ENCODE measurements at places on chromosomes 7 and 10. TPM values are rescaled to one million over a fixed set of nuclear protein-coding genes. Genes with fewer than 3 reads are reported as not detected.

GRCh38 chr10:51092402-51092801 is 18.1 kb downstream of the PRKG1 start:
- H3K27ac ChIP-seq, result no peak overlapping the region
- no peaks in the 10 kb centered on the region for H3K36me3 ChIP-seq
- no peaks in the 10 kb centered on the region for H3K27me3 ChIP-seq
- peak; percentile 67 for DNase-seq

GRCh38 chr7:139602143-139602722 is 78.7 kb downstream of the CLEC2L start:
- H3K27ac ChIP-seq, result no peak overlapping the region
- H3K36me3 ChIP-seq, result no peaks in the 10 kb centered on the region
- H3K27me3 ChIP-seq, result no peaks in the 10 kb centered on the region

GRCh38 chr10:47225219-47225927 is 74.6 kb upstream of the GDF10 start:
- no peaks in the 10 kb centered on the region for H3K4me1 ChIP-seq
- H3K27me3 ChIP-seq, result no peaks in the 10 kb centered on the region
- H3K27ac ChIP-seq, result no peak overlapping the region
- H3K4me3 ChIP-seq, result no peak overlapping the region
- no peak for DNase-seq

- no peak overlapping the region for H3K27ac ChIP-seq
- H3K4me1 ChIP-seq, result no peaks in the 10 kb centered on the region
- no peak for DNase-seq
- H3K36me3 ChIP-seq, result peaks cover 35% of the 10 kb centered on the region
These were observed 276.6 kb downstream of the MAD1L1 start for GRCh38 chr7:1956141-1956540.

- DNase-seq, result no peak
- H3K36me3 ChIP-seq, result no peaks in the 10 kb centered on the region
- H3K27me3 ChIP-seq, result no peaks in the 10 kb centered on the region
- H3K4me1 ChIP-seq, result peaks cover 9% of the 10 kb centered on the region
These were observed 25.6 kb upstream of the PLEKHA1 start for GRCh38 chr10:122348935-122349361.

DNA sequence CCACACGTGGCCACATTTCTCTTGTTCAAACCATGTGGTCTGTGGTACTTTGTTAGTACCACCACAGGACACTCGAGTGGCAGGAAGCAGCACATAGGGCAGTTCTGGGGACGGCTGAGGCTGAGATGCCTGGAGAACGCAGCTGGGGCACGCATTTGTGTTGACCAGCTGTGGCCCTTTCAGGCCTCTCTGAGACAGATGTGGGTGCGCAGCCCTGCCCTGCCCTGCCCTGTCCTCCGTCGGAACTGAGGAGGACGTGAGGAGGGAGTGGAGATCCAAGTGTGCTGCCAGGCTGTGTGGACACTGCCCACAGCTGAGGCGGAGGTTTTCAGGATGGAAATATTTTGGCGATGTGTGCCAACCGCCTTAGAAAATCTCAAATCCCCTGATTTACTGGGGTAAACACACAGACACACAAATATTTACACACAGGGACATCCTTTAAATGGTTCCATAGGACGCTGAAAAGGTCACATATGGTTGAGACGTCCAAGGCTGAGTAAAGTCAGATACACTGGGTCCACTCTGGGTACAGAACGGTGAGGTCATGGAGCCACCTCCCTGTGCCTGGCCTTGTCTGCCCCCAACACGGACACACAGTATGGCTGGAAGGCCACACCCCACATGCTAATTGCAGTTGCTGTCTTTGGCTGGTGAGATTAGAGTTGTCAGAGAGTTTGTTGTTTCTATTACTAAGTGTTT is 14.8 kb downstream of the BHLHA15 start:
- no peak for DNase-seq
- H3K36me3 ChIP-seq, result peaks cover 5% of the 10 kb centered on the region
- no peaks in the 10 kb centered on the region for H3K4me1 ChIP-seq
- H3K27me3 ChIP-seq, result no peaks in the 10 kb centered on the region
- H3K27ac ChIP-seq, result no peak overlapping the region

DNA sequence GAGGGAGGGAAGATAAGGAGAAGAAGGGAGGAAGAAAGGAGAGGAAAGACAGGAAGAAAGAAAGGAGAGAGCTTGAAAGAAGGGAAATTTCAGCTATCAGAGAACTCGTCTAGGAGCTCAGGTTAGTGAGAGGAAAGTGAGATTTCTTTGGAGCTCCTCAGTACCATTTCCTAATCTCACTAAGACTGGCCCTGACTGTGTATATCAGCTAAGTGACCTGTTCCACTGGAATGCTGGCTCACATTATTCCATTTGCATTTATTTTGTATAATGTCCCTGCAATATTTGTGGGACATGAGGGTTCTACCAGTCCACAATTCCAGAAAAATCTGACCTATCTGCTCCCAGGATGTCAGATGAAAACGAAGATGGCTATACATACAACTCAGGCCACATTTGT is 114.7 kb upstream of the CELF2 start:
- DNase-seq, result no peak
- H3K4me3 ChIP-seq, result no peak overlapping the region
- no peaks in the 10 kb centered on the region for H3K4me1 ChIP-seq
- no peaks in the 10 kb centered on the region for H3K27me3 ChIP-seq

- no peak overlapping the region for H3K27ac ChIP-seq
- peaks cover 23% of the 10 kb centered on the region for H3K4me1 ChIP-seq
- no peaks in the 10 kb centered on the region for H3K27me3 ChIP-seq
- no peak overlapping the region for H3K4me3 ChIP-seq
- DNase-seq, result no peak
These were observed 54.9 kb downstream of the HK1 start for GRCh38 chr10:69333205-69333604.

GRCh38 chr10:24685958-24686540 is 37.6 kb downstream of the ARHGAP21 start:
- no peaks in the 10 kb centered on the region for H3K4me1 ChIP-seq
- no peak for DNase-seq
- no peaks in the 10 kb centered on the region for H3K27me3 ChIP-seq
- no peak overlapping the region for H3K27ac ChIP-seq

DNA sequence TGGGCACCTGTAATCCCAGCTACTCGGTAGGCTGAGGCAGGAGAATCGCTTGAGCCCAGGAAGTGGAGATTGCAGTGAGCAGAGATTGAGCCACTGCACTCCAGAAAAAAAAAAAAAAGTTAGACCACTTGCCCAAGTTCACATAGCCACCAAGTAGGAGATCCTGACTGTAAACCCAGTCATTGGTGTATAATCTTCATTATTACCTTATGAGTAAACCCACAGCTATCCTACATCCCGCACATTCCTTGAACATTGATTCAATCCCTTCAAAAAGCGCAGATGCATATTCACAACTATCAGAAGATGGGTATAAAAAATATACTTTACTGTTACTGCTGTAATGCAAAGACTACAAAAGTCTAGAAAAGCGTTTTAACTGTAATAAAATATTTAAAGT is 512.9 kb downstream of the SUGCT start:
- H3K4me1 ChIP-seq, result no peaks in the 10 kb centered on the region
- no peaks in the 10 kb centered on the region for H3K36me3 ChIP-seq
- H3K27me3 ChIP-seq, result no peaks in the 10 kb centered on the region
- H3K4me3 ChIP-seq, result no peak overlapping the region

GRCh38 chr10:15141136-15142054 is 27.1 kb downstream of the NMT2 start:
- peak overlapping the region; percentile 7 for H3K27ac ChIP-seq
- no peak for DNase-seq
- H3K27me3 ChIP-seq, result no peaks in the 10 kb centered on the region
- no peaks in the 10 kb centered on the region for H3K36me3 ChIP-seq
- no peak overlapping the region for H3K4me3 ChIP-seq

- no peaks in the 10 kb centered on the region for H3K27me3 ChIP-seq
- H3K36me3 ChIP-seq, result no peaks in the 10 kb centered on the region
- H3K4me1 ChIP-seq, result no peaks in the 10 kb centered on the region
- no peak for DNase-seq
- H3K4me3 ChIP-seq, result no peak overlapping the region
These were observed 346.3 kb upstream of the ADARB2 start for GRCh38 chr10:2083591-2083990.

DNA sequence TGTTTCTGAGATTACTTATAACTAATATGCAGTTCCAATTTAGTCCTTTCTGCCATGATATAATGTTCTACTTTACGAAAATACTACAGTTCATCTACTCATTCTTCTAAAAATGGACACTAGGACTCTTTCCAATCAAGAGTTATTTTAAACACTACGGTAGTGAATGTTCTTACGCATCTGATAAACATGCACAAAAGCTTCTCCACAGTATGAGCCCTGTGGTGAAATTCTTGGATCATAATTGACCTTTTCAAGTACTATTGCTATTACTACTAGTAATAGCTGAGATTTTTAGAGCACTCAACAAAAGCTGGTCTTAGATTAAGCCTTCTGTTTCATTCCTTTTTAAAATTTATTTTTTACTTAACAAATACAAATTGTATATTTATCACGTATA is 106.4 kb downstream of the CH25H start:
- H3K27ac ChIP-seq, result no peak overlapping the region
- H3K4me1 ChIP-seq, result no peaks in the 10 kb centered on the region
- no peaks in the 10 kb centered on the region for H3K27me3 ChIP-seq
- no peak overlapping the region for H3K4me3 ChIP-seq
- no peaks in the 10 kb centered on the region for H3K36me3 ChIP-seq
- DNase-seq, result no peak

DNA sequence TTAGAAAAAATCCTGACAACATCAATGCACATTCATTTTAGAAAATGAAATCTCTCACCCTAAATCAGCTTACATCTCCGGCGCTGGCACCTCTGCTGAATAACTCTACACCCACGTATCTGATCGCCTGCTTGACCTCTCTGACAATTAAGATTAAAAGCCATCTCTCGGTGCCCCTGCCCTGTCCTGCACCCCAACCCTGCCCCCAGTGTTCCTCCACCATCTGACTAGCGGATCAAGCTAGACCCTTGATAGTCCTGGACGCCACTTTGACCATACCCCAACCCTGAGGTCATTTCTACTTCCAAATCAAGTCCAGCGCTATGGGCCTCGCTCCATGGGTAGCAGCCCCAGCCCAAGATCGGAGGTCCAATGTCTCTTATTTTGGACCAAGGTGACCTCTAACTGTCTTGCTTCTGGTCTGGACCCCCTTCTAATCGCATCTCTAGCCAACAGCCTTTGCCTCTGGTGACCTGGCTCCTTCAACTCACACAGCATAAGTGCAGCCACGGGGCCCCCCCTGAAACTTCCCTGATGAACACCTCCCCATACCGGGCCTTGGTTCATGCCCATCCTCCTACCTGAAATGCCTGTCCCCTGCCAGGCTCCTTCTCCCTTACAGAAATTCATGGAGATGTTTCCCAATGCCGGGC is 28.5 kb downstream of the BTBD16 start:
- H3K4me1 ChIP-seq, result no peaks in the 10 kb centered on the region
- H3K4me3 ChIP-seq, result no peak overlapping the region
- H3K27me3 ChIP-seq, result no peaks in the 10 kb centered on the region
- H3K36me3 ChIP-seq, result no peaks in the 10 kb centered on the region

GRCh38 chr10:33460505-33461294 is 126.2 kb upstream of the NRP1 start:
- no peak overlapping the region for H3K27ac ChIP-seq
- no peaks in the 10 kb centered on the region for H3K36me3 ChIP-seq
- H3K27me3 ChIP-seq, result no peaks in the 10 kb centered on the region
- no peak overlapping the region for H3K4me3 ChIP-seq
- peak; percentile 40 for DNase-seq

DNA sequence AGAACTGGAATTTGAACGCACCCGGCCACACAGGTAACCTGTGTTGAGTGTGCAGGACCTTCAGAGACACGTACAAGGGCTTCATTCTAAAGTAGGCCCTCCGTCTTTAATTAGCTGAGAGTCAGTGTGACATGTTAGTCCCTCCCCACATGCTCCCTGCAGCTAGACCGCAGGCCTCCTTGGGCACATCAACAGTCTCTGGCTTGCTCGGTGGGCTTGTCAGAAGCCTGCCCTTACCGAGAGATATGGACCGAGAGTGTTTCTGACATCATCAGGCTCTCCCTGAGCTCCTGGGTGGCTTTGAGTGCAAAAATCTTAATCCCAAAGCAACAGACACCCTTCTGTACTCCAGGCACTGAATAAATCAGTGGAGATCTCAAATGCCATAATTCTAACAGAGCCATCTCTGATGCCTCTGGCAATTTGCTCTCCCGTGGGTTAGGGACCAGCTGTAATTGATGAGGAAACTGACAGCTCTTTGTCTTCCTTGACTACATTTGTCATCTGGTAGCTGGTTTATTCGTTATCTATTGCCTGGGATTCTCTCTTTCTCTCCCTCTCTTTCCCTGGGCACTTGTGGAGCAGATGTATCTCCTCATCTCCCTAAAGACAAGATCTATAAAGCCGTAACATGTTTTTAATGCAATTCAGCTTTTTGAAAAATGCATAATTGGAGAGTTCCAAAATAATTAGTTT is 850.6 kb downstream of the TYW1 start:
- no peaks in the 10 kb centered on the region for H3K36me3 ChIP-seq
- DNase-seq, result no peak
- no peak overlapping the region for H3K27ac ChIP-seq
- no peak overlapping the region for H3K4me3 ChIP-seq
- no peaks in the 10 kb centered on the region for H3K4me1 ChIP-seq

DNA sequence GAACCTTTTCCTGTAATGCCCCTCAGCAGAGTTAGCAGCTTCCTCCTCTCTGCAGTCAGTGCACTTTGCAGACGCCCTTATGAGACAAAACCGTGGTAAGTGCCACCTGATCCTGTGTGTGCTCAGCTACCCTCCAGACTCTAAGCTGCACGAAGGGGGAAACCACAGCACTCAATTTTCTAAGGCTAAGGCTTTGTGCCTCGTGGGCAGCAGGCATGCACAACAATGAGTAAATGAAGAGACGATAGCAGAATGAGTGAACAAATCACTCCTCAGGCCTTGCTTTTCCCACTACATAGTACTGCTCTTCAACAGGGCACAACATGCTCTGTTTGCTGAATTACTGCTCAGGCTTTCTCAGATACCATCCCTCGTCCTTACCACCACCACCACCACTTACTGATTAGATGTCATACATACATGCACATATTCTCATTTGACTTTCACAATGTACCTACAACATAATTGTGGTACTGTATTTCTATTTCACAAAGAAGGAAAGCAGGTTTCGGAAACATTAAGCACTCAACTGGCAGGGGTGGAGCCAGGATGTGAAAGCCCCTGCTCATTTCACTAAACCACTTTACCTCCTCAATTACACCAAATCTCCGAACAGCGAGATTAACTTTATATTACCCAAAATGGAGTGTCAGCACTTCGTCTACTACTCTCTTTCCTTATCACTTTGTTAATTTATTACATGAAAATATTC is 85.4 kb downstream of the ICA1 start:
- H3K36me3 ChIP-seq, result no peaks in the 10 kb centered on the region
- no peak overlapping the region for H3K27ac ChIP-seq
- no peaks in the 10 kb centered on the region for H3K27me3 ChIP-seq
- no peak overlapping the region for H3K4me3 ChIP-seq
- no peaks in the 10 kb centered on the region for H3K4me1 ChIP-seq

GRCh38 chr10:86310291-86310690 is 56.3 kb downstream of the GRID1 start:
- DNase-seq, result no peak
- no peak overlapping the region for H3K27ac ChIP-seq
- no peaks in the 10 kb centered on the region for H3K4me1 ChIP-seq
- no peaks in the 10 kb centered on the region for H3K27me3 ChIP-seq
- no peak overlapping the region for H3K4me3 ChIP-seq

The MRC1 gene
- total RNA-seq, result 40.4 TPM

The H2BK1 gene
- not detected for total RNA-seq

The MAT1A gene
- total RNA-seq, result not detected

The PRRT4 gene
- total RNA-seq, result 0.78 TPM

The GIMAP1 gene
- 4.0 TPM for total RNA-seq

The OGDHL gene
- not detected for total RNA-seq

The NPSR1 gene
- total RNA-seq, result not detected

The TCAF2 gene
- 4.7 TPM for total RNA-seq

The CALML5 gene
- total RNA-seq, result not detected

The PLXNA4 gene
- 14.7 TPM for total RNA-seq

The HERC4 gene
- total RNA-seq, result 54.1 TPM

The PRKG1 gene
- 35.0 TPM for total RNA-seq

The GIMAP7 gene
- 23.4 TPM for total RNA-seq

The FAM25A gene
- not detected for total RNA-seq

Measured in tibial nerve (tissue), 4 donors.